Heart right ventricle (tissue), 16 donors: ENCODE measurements at places on chromosomes 1 and 21.
A peak's percentile ranks its signal among the peaks of the same experiment; 100 is the strongest.

- DNase-seq, result peak; percentile 64
Observed at GRCh38 chr1:15703562-15703961, 19.4 kb downstream of the PLEKHM2 start.

DNA sequence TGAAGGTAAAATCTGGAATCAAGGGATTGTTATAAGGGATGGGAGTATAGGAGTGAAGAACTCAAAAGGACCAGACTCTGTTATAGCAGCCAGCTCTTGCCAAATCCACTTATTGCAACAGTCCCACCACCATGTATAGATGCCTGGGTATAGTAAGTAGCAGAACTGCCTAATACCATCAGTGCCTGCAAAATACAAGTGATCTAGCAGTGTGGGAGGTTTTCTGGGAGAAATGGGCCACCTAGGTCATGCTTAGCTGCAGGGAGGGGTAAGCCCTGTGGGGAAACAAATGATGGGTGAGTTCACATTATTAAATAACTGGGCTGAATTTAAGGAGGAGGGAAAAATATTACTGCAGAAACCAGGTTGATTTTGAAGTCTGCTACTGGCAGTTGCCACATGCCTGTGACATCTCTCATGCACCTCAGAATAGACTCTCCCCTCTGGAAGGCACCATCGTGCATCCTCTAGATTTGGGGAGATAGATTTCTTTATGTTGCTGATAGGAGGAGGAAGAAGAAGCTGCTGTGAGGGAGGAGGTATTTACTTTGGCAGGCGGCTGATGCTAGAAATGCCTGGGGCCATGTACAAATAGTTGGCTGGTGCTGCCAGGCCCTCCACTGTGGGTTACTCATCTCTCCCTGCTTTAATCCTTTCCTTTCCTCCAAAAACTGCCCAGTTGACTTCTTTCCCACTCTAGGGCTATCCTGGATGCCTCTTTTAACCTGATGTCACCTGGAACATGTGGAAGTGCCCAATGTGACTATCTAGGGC, 27.5 kb downstream of the HLX start:
- no peak for DNase-seq

- DNase-seq, result no peak
Observed at GRCh38 chr1:228316589-228317387, 89.8 kb downstream of the TRIM11 start.

DNA sequence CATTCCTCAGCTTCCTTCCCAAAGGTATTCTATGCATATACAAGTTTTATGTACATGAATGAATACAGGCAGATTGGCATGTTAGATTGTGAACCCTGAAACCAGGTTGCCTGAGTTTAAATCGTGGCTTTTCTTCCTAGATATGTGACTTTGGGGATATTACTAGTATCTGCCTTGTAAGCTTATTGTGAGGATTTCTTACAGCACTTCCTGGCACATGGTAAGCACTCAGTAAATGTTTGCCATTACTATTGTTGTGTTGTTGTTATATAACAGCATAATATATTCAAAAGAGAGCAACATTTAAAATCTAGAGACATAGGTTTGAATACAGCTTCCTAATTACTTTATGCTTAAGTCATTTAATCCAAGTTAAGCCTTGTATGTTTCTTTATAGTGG, 45.1 kb downstream of the RAP1A start:
- no peak for DNase-seq

DNA sequence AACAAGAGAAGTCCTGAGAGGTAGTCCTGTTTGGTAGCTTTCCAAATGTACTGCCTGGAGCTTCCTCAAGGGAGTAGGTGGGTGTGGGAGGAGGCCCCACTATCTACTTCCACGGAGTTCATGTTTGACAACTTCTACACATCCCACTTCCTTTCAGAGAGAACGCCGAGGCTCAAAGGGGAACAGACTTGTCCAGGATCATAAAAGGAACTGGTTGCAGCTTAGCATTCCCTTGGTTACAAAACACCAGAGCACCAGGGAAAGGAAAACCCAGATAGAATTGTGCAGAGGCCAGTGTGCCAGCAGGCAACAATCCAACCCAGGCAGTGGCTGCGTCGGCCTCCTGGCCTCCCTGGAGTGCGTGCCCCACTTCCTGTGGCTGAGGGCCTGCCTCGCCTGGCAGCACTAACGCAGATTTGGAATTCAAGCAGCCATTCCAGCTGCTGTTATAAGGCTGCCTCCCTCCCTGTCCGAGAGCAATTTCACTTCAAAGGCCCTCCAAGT, 4.2 kb upstream of the RAP1GAP start:
- peak; percentile 66 for DNase-seq

GRCh38 chr1:47340227-47340626, 6.6 kb downstream of the CMPK1 start:
- DNase-seq, result no peak

DNA sequence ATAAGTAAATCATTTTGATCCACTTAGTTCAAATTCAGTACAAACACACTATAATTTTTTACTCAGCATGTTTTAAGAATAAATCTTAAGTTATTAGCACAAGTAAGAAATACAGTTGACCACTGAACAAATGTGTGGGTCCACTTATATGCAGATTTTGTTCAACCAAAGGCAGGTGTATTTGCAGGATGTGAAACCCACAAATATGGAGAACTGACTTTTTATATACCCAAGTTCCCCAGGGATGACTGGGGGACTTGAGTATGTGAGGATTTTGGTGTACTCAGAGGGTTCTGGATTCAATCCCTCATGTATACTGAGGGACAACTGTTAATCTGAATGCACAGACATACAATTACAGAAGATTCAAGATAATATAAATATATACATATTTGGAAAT, 25.7 kb upstream of the ERICH3 start:
- no peak for DNase-seq
